ENCODE measurements at places on chromosomes 12 and 14.

- DNase-seq = no peak
These were observed 27.1 kb downstream of the PELI2 start for GRCh38 chr14:56145181-56145769.

- DNase-seq = no peak
These were observed 29.3 kb downstream of the HMGA2 start for GRCh38 chr12:65853489-65854157.

DNA sequence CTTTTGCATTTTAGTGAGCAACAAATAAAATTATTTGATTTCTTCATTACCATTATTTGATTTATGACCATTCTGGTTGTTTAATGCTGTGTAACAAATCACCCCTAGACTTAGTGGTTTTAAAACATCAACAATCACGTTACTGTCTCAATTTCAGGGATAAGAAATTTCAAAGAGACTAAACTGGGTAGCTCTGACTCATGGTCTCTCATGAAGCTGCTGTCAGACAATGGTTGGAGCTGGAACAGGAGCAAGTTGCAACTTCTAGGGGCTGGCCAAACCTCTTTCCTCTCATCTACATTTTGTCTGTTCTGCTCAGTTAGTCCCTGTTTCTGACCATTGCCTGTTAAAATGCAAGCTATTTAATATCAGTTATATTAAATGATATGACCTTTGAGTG, 517.0 kb downstream of the KCNH5 start:
- DNase-seq = no peak

- DNase-seq = no peak
These were observed 287.4 kb downstream of the ACSS3 start for GRCh38 chr12:81365284-81365683.

GRCh38 chr12:113186033-113186365, 478 bp downstream of the RITA1 start:
- no peak for DNase-seq

- no peak for DNase-seq
These were observed 989.1 kb upstream of the TMEM132C start for GRCh38 chr12:127277882-127278281.

GRCh38 chr14:87000081-87000480, 992.9 kb downstream of the GALC start:
- DNase-seq = no peak

DNA sequence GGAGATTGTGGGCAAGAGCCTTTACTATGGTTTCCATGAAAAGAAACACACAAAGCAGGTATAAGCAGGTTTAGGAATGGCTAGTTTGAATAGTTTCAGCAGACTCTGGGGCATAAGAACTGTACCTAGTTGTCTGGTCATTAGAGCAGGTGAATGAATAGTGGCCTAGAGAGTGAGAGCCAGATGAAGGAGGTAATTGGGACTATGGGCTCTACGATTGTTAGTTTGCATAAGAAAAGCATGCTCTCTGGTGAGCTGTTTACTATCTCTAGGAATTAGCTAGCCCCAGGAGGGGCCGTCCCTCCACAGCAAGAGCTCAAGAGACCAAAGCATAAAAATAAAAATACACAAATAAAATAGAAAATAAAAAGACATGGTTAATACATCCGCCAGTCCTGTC, 397.5 kb upstream of the GARIN6 start:
- DNase-seq = no peak

DNA sequence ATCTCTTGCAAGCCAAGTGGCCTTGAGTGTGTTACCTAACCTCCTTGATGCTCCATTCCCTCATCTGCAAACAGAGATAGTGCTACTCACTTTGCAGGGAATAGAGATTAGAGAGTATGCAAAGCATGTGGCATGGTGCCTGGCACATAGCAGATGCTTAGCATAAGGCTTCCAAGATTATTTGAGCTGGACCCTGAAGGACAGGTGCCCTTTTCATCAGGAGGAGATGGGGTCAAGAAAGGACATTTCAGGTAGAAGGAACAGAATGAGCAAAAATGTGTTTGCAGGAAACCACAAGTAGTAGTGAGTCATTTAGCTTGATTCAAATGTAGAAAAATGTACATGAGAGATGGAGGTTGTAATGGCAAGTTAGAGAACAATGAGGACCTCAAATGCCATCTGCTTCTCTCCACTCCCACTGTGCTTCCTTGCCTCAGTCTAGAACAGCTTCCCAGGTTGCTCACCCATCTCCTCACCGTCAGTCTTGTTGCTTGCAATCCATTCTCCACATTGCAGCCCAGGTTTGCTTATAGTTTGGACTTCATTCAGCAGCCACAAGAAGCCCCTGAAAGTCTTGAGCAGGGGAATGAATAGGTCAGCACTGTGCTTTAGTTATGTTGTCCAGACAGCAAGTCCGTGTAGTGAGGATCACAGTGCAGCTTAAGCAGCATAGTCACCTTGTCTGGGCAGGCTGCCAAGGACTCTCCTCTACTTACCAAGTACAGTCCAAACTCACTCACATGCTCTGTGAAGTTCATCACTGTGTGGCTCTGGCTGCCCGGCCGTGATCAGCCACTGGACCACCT, 536.3 kb upstream of the CCDC196 start:
- DNase-seq = peak; percentile 63

DNA sequence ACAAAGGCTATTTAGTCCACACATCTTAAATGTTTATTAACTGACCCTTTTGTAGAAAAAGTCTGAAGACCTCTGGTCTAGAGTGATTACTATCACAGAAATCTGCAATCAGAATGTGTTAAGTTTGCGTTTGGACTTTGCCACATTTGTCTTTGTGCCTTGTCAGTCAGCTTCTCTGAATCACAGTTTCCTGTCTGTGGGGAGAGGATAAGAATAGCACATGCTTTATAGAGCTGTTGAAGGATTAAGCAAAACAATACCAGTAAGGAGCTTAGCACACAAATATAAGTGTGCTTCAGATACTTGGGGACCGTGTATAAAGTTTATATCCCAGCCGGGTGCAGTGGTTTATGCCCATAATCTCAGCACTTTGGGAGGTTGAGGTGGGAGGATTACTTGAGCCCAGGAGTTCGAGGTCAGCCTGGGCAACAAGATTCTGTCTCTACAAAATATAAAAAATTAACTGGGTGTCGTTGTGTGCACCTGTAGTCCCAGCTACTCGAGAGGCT, 63.0 kb upstream of the BTG1 start:
- no peak for DNase-seq

- DNase-seq = no peak
These were observed 1.3 kb downstream of the ZFHX2 start for GRCh38 chr14:23550131-23550811.

DNA sequence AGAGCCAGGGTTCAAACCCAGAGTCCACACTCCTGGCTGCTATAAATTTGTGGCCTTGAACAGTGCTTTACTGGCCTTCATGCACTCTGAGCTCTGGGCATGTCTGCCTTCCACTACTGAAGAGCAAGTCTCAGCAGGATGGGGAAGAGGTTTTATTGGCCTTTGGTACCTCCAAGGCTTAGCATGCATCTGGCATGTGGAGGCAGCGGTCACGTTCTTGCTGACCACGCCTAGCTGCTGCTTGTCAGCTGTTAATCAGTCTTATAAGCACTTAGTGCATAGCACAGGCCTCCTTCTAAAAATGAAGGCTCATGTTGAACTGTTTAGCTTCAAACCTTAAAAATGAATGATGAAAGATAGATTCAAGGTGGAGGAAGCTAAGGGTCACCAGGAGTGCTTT, 177.5 kb downstream of the PELI2 start:
- DNase-seq = no peak

DNA sequence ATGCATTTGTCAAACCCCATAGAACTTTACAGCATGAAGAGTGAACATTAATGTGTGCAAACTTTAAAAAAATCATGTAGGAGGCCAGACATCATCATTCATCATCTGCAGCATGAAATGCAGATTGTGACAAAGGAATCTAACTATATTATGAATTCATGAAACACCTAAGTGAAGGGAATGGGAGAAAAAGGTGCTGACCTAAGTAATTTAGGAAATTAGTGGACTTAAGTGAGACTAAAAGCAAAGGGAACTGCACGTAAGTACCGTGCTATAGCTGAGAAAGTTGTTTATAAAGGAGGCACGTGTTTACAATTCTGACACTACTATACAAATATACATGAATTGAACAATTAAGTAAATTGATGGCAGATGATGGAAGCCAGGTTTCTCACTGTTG, 37.6 kb upstream of the JDP2 start:
- DNase-seq = no peak

DNA sequence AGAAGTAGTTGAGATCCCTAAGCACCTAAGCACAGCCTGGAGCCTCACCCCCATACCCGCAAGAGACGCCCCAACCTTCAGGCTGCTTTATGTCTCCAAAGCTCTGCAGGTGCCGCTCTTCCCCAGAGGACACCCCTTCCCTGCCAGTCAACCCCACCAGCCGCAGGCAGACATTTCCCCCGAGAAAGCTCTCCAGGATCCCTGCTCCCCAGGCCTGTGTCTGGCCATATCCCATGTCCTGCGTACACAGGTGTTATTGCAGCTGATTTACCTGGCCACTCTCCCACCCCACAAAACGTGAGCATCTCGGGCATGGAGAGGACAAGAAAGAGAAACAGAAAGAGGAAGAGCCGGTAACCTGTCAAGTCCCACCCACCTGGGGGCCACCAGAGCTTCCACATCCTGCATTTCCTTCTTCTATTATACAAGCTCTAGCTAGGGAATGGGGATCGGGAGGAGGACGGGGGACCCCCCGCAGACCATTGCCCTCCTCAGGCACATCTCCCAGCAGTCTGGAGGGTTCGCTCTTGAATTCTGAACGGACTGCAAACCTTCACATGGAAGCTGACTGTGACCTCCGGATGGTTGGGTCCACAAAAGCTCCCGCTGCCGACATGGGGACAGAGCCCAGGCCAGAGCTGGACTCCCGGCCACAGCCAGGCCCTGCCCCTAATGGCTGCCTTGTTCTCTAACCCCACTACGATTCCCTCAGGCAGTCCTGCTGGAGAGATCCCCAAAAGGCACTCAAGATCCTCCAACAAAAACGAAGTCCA, 17.6 kb downstream of the CCDC88C start:
- DNase-seq = no peak

GRCh38 chr14:31180299-31181051, 27.1 kb downstream of the HECTD1 start:
- no peak for DNase-seq

DNA sequence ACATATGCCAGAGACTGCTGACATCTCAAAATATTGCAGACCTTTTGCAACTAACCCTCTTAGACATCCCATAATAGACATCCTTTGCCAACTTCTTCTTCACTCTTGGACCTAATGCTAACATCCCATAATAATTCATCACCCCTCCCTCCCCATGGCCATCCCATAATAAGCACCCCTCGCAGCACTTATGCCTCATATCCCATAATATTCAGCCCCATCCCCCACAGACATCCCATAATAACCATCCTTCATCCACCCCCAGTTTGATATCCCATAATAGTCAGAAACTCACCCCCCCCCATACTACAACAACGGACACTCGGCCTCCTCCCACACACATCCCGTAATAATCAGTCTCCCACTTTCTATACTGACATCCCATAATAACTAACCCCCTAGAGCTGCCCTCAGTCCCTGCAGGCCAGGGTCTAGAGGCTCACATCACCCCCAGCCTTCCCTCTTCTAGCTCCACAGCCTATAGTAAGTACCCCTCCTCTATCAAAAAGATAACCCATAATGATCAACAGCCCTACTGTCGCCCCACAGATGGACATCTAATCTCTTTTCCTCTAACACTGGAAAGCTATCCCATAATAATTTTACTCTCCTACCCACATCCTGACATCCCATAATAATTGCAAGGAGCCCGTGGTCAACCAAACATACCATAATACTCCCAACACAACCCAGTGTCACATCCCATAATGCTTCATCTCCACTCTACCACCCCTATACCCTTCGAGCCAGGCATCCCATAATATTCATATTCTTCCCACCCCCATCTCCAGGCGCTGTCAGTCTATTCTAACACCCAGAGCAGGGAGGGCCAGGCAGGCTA, 792 bp upstream of the CHD4 start:
- DNase-seq = peak; percentile 69

GRCh38 chr14:64729386-64730060, 25.3 kb downstream of the PLEKHG3 start:
- DNase-seq = no peak

- no peak for DNase-seq
These were observed 147.9 kb downstream of the SYNE2 start for GRCh38 chr14:64000749-64001148.

DNA sequence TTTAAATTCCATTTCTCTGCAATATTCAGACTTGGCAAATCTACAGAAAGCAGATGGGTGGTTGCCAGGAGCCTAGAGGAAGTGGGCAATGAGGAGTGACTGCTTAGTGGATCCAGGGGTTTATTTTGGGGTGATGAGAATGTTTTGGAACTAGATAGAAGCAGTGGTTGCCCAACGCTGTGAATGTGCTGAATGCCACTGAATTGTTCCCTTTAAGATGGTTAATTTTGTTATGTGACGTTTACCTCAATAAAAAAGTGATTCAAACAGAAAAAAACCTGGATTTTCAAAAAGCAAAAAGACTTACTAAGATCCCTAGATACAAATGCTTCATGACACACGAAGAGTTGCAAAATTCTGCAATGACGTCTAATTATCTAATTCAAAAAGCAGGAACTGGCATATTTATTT, 34.2 kb downstream of the DAO start:
- DNase-seq = no peak

Measured in stimulated activated naive CD8-positive, alpha-beta T cell treated with anti-CD3 and anti-CD28 coated beads, Interleukin-15, Interleukin-2, amounts not matched to agents 100 U/mL and 50 U/mL, for 24 hours (primary cell).